Spleen (tissue), 13 donors: ENCODE measurements at places on chromosomes 2 and 18. TPM values are rescaled to one million over a fixed set of nuclear protein-coding genes. Genes with fewer than 3 reads are reported as not detected.

- DNase-seq = no peak
- H3K36me3 ChIP-seq = no peaks in the 10 kb centered on the region
- no peaks in the 10 kb centered on the region for H3K27me3 ChIP-seq
- no peaks in the 10 kb centered on the region for H3K4me1 ChIP-seq
Observed at GRCh38 chr2:15833731-15834130, 106.6 kb upstream of the MYCN start.

DNA sequence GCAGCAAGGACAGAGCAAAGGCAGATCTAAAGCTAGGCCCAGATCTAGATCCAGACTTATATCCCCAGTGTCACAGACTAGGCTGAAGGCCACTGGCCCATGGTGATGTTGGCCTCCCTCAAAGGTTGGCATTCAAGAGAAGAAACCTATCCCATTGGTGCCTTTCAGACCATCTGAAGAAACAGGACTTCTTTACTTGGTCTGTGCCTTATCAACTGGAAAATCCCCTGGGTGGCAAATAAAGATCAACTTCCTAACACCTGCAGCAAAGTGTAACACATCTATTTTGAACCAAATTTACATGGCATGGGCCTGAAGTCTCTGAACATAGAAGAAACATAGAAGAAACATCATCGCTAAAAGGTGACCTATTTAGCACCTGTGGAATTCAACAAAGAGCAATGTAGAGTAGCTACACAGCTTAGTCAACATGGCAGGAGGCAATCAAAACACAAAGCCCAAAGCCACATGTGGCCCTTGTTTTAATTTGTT lies 35.8 kb downstream of the METTL4 start:
- no peak overlapping the region for H3K27ac ChIP-seq
- peaks cover 40% of the 10 kb centered on the region for H3K36me3 ChIP-seq
- H3K4me3 ChIP-seq = no peak overlapping the region

DNA sequence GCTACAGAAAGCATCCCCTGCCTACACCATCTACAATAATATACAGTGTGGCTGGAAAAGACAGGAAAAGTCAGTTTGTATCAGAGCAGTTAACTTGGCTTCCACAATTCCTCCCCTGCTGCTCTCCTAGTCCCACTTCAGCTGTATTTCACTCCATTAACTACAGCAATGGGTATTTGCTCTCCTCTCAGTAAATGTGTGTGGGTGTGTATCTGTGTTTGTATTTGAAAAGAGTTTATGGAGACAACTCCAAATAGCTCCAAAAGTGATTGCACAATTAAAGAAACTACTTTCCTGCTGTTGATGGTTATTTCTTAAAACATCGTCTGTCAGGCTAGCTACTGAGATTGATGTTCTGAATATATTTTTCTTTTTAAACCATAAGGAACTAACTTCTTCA lies 333.7 kb upstream of the FIGN start:
- no peak overlapping the region for H3K4me3 ChIP-seq

GRCh38 chr2:229342376-229342775 lies 71.3 kb upstream of the PID1 start:
- H3K4me3 ChIP-seq = no peak overlapping the region
- no peak overlapping the region for H3K27ac ChIP-seq
- H3K36me3 ChIP-seq = no peaks in the 10 kb centered on the region
- no peaks in the 10 kb centered on the region for H3K27me3 ChIP-seq

- H3K36me3 ChIP-seq = no peaks in the 10 kb centered on the region
- DNase-seq = peak; percentile 50
- no peak overlapping the region for H3K4me3 ChIP-seq
- no peaks in the 10 kb centered on the region for H3K27me3 ChIP-seq
- no peak overlapping the region for H3K27ac ChIP-seq
Observed at GRCh38 chr2:121562269-121563176, 31.8 kb downstream of the RNU4ATAC start.

ERMN gene
- 5.5 TPM for total RNA-seq

MEP1B gene
- not detected for total RNA-seq

RAPGEF4 gene
- total RNA-seq = 1.9 TPM

LYG2 gene
- total RNA-seq = not detected
